ENCODE measurements at places on chromosomes 12 and 14. TPM values are rescaled to one million over a fixed set of nuclear protein-coding genes. Genes with fewer than 3 reads are reported as not detected.
A peak's percentile ranks its signal among the peaks of the same experiment; 100 is the strongest.

Gene TBC1D30
- total RNA-seq = 3.0 TPM

DNA sequence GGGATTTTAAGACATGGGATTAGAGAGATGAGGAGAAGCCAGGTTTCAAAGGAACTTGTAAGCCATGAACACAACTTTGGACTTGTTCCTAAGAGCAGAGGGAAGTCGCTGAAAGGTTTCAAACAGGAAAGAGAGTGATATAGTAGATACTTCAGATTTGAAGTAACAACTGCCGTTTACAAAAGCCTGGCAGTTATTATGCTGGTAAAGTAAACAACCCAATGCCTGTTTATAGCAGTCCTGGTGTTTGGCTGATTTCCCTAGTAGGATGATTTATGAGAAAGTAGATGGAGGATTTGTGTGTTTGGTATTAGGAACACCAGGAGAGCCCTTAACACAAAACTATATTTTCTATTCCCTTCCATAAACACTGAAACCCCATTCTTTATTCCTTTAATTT is 285.7 kb downstream of the RMST start:
- no peak for DNase-seq

DNA sequence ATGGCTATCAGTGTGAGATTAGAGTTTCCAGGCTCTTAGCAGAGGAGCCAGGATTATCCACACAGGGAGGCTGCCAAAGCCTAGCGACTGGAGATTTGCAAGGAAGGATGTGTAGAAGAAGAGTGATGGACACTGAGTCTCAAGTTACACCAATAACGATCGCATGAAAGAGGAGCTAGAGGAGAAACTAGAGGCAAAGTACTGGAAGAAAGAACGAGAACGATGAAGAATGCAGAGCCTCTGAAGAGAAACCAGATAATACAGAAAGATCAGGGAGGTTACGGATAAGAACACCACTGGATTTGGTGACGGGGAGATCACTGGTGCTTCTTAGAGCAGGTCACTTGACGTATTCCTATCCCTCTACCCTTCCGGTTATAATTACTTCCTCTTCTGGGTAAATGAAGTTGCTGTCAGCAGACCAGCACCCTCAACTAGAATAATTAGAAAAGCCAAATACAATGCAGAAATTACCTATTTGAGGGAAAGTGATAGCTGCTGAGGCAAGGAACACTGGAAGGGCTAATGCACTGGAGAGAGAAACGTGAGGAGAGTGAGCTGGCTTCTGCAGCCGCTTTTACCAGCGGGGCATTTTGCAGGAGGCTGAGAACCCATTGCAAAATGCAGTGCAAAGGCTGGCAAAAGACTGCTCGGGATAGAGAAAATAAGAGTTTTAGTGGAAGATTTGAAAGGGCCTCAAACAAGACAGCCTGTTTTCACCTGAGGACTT is 93.1 kb upstream of the HIF1A start:
- no peak for DNase-seq

Gene SVOP
- total RNA-seq = 0.10 TPM

GRCh38 chr12:89180496-89180895 is 171.8 kb downstream of the DUSP6 start:
- DNase-seq = no peak

DNA sequence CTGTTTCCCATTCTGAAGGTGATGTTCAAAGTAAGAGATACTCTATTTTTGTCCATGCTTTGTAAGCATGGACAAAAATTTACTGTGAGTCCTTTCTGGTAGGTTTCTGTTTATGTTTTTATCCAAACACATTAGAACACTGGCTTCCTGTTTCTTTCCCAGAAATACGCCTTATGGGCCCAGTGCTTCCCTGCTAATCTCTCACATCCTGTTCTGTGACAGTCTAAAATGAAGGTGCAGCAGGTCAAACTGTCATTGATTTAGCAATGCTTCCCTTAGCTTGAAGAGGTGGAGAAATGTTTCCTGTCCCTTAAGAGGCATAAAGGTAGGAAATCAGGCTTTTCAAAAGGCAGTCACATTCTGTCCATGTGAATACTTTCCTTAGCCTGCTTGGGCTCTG is 305.6 kb downstream of the RPS29 start:
- DNase-seq = no peak

- no peak for DNase-seq
Measured at GRCh38 chr12:5099591-5099990, 55.9 kb downstream of the KCNA5 start.

Gene KRT73
- not detected for total RNA-seq

DNA sequence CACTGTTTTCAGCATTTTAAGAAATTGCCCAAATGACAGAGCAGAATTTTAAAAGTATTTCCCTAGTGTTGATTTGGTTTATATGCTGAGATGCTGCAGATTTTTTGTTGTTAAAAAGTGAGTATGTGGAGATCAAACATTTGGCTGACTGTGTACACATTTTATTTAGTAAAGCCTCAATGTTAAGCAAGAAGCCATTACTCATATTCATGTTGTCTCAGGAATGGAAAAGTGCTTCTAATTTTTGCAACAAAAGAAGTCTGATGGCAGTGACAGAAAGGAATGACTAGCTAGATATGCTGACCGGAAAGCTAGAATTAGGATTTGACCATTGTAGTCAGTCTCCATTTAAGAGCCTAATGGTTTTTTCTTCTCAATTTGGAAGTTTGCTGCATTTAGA is 22.5 kb downstream of the SLC38A6 start:
- DNase-seq = no peak

DNA sequence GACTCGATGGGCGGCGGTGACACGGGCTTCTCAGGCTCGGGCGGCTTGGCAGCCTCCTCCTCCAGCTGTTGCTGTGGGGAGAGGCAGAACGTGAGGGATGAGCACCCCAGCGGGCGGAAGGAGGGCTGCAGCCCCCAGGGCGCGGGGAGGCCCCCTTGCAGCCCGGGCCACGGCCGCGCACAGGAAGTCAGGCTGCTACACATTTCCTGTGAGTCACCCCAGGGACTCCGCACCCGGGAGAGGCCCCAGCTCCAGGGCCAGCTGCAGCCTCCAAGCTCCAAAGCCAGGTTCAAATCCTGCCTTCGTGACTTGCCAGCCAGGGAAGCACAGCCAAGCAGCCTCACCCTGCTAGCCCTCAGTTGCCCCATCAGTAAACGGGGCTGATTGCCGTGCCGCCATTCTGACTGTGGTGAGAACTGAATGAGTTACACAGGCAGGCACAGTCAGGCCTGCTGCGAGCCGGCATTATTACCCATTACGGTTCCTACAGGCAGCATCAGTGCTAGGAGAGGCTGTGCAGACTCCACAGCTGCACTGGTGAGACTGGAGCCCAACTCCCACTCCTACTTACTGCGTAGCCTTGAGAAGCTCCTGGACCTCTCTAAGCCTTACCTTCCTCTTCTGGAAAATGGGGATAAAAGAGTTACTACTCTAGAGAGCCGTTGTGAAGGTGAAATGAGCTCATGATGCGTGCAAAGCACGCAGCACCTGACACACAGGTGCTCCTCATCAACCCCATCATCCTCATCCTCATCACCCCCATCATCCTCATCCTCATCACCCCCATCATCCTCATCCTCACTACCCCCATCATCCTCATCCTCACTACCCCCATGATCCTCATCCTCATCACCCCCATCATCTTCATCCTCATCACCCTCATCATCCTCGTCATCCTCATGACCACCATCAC is 100.9 kb downstream of the NCOR2 start:
- DNase-seq = peak; percentile 71

DNA sequence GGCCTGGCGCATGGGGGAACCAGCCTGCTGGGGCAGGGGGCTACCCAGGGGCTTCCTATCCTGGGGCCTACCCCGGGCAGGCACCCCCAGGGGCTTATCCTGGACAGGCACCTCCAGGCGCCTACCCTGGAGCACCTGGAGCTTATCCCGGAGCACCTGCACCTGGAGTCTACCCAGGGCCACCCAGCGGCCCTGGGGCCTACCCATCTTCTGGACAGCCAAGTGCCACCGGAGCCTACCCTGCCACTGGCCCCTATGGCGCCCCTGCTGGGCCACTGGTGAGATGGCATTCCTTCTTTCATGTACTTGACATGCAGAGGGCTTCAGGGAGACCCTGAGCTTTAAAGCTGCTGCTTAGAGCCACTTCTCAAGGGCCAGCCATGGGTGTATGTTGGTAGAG is 9.0 kb downstream of the LGALS3 start:
- DNase-seq = no peak

Gene HSPB8
- total RNA-seq = 316 TPM

DNA sequence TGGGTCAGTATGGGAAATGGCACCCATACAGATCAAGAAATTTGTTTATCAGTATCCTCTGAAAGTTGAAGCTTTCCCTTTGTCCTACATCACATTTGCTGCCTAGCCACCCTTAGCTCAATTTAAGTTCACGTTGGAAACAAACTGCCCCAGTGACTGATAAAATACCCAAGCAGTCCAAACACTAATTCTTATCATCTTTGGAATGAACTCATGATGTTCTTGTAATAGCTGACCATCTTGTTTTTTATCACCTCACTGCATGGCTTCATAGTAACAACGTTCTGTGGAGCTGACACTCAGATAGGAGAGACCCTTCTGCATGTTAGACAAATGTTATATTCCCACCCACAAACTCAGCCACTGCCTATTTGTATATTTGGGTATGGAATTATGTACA is 93.4 kb downstream of the GPR135 start:
- DNase-seq = no peak

- no peak for DNase-seq
Measured at GRCh38 chr12:85058339-85058738, 22.2 kb downstream of the LRRIQ1 start.

- no peak for DNase-seq
Measured at GRCh38 chr14:67987606-67988005, 168.0 kb downstream of the RAD51B start.

DNA sequence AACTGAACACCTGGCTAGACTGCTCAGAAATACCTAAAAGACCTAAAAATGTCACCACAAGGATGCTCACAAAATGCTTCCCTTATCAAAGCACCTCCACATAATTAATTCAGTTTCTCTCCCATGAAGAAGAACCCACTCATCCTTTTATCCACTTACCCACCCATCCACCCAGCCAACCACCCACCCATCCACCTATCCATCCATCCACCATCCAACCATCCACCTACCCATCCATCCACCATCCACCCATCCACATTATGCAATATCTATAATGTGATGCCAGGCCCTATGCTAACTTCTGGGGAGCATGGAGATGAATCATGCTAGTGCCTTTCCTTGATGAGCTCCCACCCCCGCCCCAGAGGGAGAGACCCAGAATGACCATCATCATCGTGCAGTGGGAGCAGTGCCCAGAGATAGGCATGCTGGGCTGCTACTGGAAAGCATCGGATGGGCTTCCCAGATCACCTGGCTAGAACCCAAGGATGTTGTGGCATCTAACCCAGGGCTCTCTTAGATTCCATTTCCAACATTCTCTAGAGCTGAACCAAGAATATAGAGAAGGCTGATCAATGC is 166.6 kb downstream of the TTC7B start:
- no peak for DNase-seq

DNA sequence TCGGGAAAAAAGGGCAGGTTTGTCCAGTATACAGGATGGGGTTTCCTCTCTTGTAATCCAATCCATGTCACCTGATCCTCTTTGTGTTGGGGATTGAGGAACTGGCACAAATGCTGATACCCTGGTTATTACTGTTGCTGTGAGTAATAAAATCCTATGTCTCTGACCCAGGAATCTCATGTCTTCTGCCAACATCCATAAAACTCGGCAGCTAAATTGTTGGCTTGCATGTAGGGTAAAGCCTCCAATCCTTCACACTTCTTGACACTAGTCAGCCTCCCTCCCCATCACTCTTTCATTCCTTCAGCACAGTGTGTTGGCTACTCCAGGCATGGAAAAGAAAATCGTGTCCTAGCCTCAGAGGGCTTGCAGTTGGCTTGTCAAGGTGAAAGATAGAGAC is 9.2 kb upstream of the NOS1 start:
- DNase-seq = no peak

DNA sequence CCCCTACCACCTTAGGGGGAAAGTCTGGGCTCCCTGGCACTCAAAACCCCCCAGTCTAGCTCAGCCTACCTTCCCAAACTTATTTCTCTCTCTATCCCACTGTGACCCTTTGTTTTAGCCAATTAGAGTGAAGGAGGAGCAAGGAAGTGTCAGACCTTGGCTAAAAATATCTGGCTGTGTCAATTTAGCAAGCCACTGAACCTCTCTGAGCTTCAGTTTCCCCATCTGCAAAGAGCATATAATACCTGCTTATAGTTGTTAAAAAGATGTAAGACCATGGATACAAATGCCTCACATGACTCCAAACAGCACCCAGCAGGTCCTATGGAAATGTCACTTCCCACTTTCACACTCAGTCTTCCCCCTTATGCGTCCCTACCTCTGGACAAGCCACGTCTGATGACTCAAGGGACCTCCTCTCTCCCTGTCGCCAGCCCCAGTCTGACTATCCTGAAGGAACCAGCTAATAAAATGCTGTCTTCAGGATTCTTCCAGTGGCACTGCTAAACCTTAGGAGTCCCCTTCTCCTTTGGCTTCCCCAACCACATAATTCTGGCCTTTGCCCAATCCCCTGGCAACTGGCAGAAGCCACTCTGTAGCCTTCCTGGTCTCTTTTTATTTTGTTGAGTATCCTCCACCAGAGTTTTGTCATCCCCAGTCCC is 19.3 kb downstream of the FOXN3 start:
- no peak for DNase-seq

Gene SMCO3
- 0.29 TPM for total RNA-seq

- DNase-seq = peak; percentile 69
Measured at GRCh38 chr12:50103767-50104321, at the start of gene GPD1. TSS of gene GPD1 (plus strand) at chr12:50104008. CDS start at chr12:50104051, 43 bp downstream.

- DNase-seq = no peak
Measured at GRCh38 chr14:24343795-24344660, 4.2 kb upstream of the RIPK3 start.

Gene MYH7
- total RNA-seq = 175 TPM

Gene OTOGL
- 9.2 TPM for total RNA-seq

DNA sequence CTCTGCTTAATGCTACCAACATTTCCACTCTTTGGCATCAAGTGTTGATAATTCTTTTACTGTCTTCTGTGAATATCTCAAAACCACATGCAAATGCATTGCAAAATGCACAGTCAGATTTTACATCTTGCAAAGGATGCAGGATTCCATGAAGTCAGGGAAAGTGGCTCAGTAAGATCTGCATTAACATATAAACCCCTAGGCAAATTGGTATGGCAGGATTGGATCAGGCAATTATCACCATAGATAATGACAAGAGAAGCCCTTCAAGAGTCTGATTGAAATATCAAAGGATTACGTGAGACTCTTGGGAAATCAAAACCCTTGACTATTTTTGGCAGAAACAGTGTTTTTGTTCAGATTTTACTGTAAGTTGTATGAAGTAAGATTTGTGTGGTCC is 71.0 kb downstream of the TMTC2 start:
- DNase-seq = no peak

DNA sequence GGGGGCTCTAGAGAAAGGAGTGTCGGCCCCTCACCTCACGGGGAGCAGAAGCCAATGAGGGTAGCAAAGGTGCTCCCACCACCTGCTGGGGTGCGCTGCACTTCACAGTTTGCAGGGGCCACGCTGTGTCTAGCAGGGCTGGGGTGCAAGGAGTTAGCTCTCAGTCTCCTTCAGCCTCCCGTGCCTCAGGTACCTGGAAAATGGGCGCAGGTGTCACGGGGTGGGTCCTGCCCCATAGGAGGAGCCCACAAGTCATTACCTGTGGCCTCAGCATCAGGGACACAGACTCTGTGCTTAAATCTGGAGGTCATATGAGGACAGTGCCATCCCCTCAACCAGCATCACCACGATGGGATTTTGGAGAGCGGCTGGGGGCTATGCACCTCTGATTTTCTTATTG is 326.7 kb downstream of the ADGRD1 start:
- DNase-seq = no peak

- DNase-seq = no peak
Measured at GRCh38 chr14:90255871-90256270, 482 bp upstream of the PSMC1 start.

All from left cardiac atrium (tissue), 4 donors.